GF-D8 (cell line): ENCODE measurements at places on chromosomes 2 and 18.

GRCh38 chr18:336713-337112, 68.9 kb upstream of the THOC1 start:
- DNase-seq, result peak; percentile 32

GRCh38 chr18:57834616-57835015, 31.5 kb upstream of the ATP8B1 start:
- DNase-seq, result no peak

DNA sequence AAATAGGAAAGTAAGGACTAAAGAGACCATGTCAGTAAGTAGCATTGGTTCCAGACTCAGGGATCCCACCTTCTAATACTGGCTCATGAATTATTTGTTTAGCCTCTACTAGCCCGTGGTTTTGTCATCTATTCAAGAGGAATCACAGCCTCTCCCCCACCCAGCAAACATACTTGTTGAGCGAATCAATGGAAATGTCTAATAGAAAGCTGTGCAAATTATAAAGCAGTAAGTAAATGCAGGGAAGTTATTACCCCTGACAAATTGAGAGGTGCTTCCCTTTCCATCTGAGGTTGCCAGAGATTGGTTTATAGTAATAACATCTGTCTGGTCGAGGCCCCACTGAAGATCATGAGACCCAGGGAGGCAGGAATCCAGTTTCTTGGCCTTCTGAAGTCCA, 219.3 kb upstream of the OSR1 start:
- no peak for DNase-seq

- no peak for DNase-seq
Observed at GRCh38 chr2:239765076-239765845, 259.9 kb downstream of the NDUFA10 start.

GRCh38 chr2:20157193-20157891, 67.6 kb downstream of the SDC1 start:
- no peak for DNase-seq

DNA sequence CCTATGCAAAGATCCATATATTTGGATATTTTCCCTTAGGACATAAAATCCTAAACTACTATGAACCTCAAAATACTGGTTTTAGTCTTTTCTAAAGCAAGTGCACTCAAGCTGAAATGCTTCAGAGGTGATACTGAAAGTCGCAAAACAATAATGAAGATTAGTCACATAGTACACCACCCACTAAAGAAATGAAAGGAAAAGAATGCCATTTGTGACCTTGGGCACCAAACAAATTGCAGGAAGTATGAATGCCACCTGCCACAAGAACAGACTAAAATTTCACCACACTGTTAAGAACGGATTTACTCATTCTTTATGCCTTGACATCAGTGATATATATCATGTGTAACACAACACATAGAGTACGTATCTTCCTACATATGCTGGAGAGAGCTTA, 161.5 kb downstream of the ZNF521 start:
- DNase-seq, result no peak

- no peak for DNase-seq
Observed at GRCh38 chr2:144027593-144027992, 492.3 kb downstream of the ZEB2 start.
